Bone marrow (tissue), 2 donors: ENCODE measurements at places on chromosomes 1 and 21.
A peak's percentile ranks its signal among the peaks of the same experiment; 100 is the strongest.

DNA sequence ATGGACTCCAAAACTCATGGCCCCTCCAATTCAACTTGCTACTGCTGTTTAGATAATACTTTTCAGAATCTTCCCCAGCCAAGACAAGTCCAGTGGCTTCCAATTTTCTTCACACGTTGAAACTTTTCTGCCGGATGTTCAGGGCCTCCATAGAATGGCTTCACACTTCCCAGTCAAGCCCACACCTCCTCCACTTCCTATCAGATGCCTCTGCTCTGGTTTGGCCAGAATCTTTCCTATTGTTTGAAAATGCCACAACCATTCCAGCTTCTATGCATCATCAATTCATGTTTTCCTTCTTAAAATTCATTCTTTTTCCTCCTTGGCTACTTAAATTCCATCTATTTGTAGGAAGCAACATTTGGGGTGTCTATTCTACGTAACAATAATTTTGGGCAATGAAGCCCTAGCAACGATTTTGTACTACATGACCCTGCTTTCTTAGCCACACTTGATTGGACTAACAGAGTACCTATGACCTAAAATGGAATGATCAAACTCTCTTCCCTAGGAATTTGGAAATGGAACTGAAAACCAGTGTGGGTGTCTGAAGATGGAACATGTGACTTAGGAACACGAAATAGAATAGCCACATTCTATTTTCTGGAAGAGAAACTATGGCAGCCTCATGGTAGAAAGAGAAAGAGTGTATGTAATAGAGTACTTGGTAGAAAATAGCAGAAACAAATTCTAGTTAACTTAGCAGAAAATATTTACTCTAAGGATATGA, 74.1 kb upstream of the CNIH3 start:
- no peak for DNase-seq

- DNase-seq = no peak
Measured at GRCh38 chr21:29133241-29133640, 2.8 kb downstream of the MAP3K7CL start.

- DNase-seq = peak; percentile 23
Measured at GRCh38 chr1:234322979-234323378, 50.3 kb upstream of the COA6 start.

- DNase-seq = no peak
Measured at GRCh38 chr1:228798548-228798947, 63.3 kb downstream of the RHOU start.

DNA sequence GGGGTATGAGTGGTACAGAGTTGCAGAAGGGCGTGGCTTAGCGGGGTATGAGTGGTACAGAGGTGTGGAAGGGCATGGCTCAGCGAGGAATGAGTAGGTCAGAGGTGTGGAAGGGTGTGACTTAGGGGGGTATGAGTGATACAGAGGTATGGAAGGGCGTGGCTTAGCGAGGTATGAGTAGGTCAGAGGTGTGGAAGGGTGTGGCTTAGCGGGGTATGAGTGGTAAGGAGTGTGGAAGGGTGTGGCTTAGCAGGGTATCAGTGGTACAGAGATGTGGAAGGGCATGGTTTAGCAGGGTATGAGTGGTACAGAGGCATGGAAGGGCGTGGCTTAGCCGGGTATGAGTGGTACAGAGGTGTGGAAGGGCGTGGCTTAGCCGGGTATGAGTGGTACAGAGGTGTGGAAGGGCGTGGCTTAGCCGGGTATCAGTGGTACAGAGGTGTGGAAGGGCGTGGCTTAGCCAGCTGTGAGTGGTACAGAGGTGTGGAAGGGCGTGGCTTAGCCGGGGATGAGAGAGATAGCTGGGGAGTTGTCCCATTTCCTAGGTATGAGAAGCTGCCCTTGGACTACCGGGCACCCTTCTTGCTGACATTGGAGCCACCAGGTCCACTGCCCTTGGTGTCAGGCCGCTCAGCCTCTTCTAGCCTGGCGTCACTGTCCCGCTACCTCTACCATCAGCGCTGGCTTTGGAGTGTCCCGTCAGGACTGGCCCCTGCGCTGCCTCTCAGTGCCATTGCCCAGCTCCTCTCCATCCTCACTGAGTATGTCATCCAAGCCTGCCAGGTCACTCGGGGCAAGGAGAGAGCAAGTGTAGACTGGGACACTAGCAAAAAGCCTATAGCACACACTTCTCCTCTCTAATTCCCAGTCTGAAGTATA, 29.8 kb downstream of the HYI start:
- no peak for DNase-seq

GRCh38 chr1:220769205-220769604, 17.5 kb upstream of the MTARC1 start:
- no peak for DNase-seq

DNA sequence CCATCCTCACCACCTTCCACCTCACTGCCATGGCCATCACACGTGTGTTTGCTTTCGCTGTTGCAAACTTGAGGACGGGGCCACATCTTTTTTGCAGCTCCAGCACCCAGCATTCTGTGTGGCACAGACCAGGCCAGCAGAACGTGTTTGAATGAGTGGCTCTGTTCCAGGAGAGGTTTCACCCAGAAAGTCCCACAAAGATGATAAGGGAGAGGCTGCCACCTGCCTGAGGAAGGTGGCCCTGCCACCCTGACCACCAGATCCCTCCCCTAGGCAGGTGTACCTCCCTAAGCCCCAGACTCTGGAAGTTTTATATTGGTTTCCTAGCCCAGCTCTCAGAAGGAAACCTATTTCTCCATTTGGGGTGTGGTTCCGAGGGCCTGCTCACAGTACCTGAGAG, 252.1 kb downstream of the KAZN start:
- DNase-seq = no peak

DNA sequence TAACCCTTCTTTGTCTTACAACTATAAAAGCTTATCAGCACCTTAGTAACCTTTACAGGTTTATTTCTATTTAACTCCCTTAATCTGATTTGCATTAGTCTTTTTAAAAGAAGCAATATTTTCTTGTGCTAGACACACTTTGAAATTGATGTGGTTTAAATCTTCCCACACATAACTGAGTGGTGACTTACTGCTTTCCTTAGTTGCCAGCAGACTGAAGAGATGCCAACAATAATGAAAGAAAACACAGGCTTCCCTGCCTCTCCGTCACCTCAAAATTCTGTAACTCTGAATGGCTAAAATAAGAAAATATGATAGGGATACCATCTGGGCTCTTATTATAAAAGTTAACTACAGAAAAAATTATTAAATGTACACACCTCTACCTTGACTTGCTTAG, 196.8 kb downstream of the PTBP2 start:
- no peak for DNase-seq

GRCh38 chr1:97577613-97578012, 343.2 kb downstream of the DPYD start:
- DNase-seq = no peak

- DNase-seq = no peak
Measured at GRCh38 chr1:981955-982558, at the start of gene PERM1. PERM1 (minus strand) TSS chr1:982093; CDS start chr1:981029, 1,064 bp downstream.

DNA sequence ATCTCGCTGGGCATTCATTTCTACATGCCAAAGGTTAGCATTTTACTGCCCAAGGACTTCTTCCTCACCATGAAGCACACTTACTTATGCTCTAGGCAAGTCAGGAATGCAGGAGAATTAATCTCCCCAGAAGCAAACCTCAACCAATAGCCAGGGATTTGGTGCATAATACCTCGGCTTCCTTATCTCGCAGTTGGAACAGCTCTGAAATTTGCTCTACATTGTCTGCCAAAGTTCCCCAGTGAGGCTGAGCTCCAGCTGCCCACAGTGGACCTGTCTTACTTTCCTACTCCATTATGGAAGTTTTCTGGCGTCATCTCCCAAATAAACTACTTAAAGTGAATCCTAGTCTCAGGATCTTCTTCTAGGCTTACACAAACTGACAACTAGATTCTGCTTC, 57.6 kb upstream of the PPM1J start:
- DNase-seq = no peak

DNA sequence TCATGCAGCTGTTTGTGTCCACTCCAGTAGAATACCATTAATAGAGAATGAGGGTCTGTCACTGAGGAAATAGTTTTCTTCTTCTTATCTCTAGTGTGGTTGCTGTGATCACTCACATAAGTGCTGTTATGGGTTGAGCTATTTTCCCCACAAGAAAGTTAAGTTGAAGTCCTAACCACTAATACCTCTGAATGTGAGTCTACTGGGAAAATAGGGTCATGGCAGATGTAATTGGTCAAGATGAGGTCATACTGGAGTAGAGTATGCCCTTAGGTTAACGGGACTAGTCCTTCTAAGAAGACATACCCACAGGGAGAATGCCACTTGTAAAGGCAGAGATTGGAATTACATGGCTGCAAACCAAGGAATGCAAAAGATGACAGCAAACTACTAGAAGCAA, 70.5 kb upstream of the COL24A1 start:
- no peak for DNase-seq

DNA sequence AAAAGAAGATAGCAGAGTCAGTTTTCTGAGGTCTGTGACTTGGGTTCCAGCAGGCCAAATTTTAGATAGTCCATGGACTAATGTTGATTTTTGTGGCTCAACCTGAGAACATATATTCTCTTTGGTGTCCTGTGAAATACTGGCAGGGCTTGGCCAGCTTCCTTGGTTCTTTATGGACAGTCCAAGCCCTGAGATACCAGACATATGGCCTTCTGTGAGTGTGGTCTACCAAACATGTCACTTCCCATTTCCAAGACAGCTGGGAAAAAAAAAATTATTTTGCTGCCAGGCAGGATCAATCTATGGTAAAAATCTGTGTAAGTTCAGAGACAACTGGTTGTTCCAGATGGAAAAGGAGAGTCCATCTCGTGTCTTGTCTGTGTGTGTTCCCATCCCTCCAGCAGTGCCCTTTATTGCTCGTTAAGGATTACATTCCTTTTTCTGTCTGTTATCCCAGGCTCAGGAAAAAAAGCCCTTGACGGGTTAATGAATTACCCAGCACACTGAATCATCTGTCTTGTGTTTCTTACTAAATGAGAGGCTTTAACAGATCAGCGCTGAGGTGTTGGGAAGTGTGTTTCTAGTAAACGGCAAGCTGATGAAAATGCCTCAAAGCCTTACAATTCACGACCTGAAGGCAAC, 33.4 kb upstream of the XPR1 start:
- no peak for DNase-seq

- no peak for DNase-seq
Measured at GRCh38 chr1:151187205-151187604, 2.8 kb downstream of the VPS72 start.

DNA sequence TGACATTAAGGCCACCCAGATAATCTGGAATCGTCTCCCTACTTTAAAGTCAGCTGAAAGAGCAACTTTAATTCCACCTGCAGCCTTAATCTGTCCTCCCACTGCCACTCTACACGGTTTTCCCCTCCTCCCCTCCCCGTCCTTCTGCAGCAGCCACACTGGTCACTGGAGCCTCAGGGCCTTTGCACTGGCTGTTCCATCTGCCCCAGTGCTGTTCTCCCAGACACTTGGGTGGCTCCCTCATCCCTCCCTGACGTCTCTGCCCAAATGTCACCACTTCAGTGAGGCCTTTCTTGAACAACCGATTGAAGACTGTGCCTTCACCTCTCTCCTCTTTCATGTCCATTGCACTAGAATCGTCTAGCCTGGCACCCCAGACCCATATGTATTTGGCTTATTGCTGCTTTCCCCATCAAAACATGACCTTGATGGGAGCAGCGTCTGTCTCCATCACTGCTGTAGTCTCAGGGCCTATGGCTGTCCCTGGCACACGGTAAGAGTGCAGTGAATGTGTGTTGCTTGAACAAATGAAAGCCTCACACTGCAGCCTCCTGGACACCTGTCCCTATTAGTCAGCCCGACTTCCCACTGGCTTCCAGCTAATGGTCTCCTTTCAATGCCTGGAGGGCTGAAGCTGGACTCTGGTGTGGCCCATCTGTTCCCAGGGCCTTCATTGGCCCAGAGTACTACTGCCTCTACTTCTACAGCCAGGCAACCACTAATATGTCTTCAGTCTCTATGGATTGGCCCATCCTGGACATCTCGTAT, 10.6 kb upstream of the PRDM16 start:
- no peak for DNase-seq

DNA sequence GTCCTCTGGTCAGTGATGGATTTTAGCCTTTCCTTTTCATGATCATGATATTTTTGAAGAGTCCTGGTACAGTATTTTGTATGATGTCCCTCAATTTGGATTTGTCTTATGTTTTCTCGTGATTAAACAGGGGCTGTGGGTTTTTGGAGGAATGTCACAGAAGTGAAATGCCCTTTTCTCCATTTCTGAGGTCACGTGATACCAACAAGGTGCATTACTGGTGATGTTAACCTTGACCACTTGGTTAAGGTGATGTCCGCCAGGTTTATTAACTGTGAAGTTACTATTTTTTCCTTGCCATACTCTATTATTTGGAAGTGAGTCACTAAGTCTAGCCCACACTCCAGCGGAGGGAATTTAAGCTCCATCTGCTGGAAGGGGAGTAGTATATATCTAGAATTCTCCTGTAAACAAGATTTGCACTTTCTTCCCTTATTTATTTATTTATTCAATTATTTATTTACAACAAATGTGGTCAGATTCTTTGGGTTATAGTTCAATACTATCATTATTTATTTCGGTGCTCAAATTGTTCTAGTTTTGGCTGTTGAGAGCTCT, 123.4 kb downstream of the HIVEP3 start:
- DNase-seq = no peak

GRCh38 chr1:81607924-81608323, 192.8 kb upstream of the ADGRL2 start:
- DNase-seq = no peak

DNA sequence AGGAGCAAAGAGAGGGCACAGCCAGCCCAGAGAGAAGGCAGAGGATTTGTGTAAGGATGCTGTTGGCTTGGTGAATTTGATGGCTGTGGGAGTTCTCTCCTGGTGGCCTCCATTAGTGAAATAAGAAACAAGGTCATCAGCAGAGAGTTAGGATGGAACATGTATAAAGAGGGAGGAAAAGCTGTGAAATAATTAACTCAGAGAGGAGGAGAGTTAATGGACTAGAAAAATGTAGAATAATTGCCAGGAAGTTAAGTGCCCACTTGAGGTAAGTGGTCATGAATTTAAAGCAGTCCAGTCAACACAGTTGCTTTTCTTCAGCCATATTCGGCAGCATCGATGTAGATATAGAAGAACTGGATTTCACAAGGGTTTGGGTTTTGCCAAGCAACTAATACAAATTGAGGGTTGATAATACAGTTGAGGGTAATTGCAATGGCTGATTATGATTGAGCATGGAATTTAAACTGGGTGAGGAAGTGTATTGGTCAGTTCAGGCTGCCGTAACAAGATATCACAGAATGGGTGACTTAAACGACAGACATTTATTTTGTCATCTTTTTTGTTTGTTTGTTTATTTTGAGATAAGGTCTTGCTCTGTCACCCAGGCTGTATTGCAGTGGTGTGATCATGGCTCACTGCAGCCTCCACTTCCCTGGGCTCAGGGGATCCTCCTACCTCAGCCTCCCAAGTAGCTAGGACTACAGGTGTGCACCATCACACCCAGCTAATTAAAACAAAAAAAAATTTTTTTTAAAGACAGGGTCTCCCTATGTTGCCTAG, 31.7 kb upstream of the KLF17 start:
- DNase-seq = no peak

- DNase-seq = no peak
Measured at GRCh38 chr1:24027838-24028468, 47.8 kb upstream of the SRSF10 start.

- DNase-seq = no peak
Measured at GRCh38 chr1:224381880-224382548, 25.3 kb downstream of the CNIH4 start.
